ENCODE measurements at places on chromosomes 3 and 15.

DNA sequence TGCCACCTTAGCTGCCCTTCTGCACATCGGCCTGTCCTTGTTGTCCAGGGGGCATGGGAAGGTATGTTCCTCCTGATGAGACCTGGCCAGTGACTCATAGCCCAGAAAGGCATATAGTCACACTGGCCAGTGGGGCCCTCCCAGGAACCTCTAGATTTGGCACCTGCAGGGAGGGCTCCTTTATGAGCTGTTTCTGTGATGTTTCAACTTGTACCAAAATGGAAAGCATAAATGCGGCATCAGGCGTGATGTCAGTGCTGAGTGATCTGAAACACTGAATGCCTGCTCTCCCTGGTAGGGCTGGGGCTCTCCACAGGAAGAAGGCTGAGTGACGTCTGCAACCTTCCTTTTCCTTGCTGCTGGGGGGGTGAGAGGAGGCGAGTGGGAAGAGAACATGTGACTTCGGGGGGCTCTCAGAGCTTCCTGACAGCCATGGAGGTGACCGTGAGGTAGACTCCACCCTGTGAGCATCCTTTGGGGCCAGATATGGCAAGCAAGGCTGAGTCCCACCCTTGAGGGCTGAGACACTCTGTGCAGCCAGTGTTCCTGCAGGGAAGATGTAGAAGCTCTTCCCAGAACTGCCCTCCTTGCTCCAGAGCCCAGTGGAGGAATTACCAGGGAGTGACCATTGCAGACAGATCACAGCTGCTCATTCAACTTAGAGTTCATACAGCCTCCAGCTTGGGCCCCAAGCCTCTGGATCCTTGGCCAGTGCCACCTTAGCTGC is 37.1 kb upstream of the APEH start:
- DNase-seq, result no peak

DNA sequence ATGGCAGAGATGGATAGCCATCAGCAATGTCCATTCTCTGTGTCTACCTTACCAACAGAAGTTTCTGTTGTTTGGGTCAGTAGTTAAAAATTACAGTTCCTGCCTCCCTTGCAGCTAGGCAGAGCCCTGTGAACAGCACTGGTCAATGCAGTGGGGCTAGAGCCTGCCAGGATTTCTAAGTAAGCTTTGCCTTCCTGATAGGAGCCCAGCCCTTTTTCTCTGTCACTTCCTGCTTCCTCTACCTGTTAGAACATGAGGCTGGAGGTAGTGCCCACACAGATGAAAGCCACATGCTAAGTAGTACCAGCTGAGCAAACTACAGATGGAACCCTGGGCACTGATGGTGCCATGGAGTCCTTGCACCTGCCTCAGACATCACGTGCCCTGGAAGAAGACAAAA is 45.0 kb downstream of the MGLL start:
- DNase-seq, result no peak

DNA sequence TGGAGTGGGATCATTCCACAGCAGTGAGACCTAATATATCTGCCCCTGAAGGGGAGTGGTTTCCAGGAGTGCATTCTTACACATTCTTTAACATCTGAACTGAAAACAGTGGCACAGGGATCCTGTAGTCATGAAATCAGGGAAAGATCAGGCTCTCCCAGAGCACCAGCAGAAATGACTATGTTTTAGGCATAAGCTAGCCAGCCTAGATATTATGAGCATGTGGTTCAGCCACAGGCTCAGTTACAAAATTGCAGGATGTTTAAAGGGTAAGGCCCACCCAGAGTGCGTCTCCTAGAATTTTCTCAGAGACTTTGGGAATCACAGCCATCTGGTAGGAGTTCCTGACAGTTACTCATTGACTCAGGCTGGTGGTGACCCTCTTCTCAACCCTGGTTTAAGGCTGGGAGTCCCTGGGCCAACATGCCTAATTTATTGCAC is 20.9 kb downstream of the FSTL1 start:
- no peak for DNase-seq

DNA sequence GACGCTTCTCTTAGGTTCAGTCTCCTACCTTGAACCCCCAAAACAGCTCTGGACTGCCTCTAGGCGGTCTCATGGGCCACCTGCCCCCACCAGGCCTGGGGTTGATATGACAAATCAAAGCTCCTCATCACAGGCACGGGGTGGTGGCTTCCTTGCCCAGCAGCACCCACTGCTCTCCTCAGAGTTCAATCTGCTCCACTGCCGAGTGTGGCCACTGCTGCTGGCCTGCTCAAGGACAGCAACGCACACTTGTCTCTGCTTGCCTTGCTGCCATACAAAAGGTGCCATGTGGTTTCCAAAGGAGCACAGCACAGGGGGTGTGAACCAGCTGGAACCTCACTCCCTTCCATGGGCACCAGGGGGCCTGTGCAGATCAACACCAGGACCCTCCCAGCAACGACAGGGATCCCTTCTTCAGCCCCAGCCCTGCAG is 10.2 kb downstream of the KBTBD13 start:
- DNase-seq, result no peak

GRCh38 chr3:108512671-108513070 is 2.3 kb upstream of the MYH15 start:
- no peak for DNase-seq

DNA sequence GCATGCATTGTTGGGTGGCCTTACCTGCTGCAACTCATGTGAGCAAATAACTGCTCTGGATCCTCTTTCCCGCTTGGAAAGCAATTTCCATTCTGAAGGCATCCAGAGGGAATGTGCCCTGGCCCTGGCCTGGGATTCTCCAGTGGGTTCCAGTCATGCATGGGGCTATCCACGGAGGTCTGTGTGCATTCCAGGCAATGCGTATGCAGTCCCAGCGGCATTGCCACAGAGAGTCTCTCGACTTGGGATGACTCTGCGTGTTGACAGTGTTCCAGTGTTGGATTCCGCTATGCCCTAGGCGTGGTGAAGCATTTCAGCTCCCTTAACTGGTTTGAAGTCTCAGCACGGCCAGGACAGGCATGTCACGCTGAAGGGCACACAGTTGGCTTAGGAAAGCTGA is 113.9 kb downstream of the SNRPN start:
- no peak for DNase-seq

GRCh38 chr15:90840954-90841353 is 27.4 kb upstream of the FURIN start:
- DNase-seq, result no peak

GRCh38 chr3:123283657-123284398 is 82.1 kb downstream of the SEC22A start:
- no peak for DNase-seq

- no peak for DNase-seq
These were observed 74.6 kb upstream of the LEKR1 start for GRCh38 chr3:156751461-156752025.

DNA sequence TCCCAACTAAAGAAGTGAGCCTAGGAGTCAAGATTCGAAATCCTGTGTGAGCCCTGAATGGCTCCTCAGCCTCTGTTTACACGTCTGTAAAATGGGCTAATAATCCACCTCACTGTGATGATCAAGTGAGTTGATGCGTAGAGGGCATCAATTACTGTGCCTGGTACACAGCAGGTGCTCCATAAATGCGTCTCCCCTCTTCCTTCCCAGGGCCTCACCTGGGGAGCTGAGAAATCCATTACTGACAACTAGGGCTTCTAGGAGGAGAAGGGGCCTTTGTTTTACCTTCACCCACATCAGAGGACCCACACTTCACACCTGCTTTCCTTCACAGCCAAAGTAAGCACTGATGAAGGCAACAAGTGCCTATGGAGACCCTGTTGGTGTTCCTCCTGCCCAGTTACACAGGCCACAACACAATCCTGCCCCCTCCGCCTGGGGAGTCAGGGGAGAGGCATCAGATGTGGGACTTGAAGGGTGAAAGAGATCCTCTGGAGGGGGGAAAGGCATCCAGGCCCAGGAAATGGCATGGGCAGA is 1.4 kb downstream of the CIB2 start:
- DNase-seq, result no peak

DNA sequence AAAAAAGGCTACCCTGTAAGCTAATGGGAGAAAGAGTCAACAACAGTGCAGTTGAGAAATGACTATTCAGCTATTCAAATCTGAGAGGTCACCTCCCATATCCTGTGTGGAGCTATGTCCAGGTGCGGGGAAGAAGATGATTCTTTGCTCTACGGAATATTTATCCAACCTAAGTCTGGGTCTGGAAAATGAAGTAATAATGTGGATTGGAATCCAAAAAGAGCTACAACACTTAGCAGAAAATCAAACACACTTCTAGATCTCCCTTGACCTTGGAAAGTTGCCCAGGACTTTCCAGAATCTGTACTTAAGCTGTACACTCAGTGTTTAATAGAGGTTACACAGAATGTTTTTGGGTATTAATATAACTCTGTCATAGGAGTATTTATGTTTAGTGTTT is 251.9 kb downstream of the NAALADL2 start:
- no peak for DNase-seq

- DNase-seq, result no peak
These were observed 743.9 kb upstream of the GOLIM4 start for GRCh38 chr3:168839653-168840052.

- no peak for DNase-seq
These were observed 56.1 kb upstream of the KIF23 start for GRCh38 chr15:69357773-69358771.

DNA sequence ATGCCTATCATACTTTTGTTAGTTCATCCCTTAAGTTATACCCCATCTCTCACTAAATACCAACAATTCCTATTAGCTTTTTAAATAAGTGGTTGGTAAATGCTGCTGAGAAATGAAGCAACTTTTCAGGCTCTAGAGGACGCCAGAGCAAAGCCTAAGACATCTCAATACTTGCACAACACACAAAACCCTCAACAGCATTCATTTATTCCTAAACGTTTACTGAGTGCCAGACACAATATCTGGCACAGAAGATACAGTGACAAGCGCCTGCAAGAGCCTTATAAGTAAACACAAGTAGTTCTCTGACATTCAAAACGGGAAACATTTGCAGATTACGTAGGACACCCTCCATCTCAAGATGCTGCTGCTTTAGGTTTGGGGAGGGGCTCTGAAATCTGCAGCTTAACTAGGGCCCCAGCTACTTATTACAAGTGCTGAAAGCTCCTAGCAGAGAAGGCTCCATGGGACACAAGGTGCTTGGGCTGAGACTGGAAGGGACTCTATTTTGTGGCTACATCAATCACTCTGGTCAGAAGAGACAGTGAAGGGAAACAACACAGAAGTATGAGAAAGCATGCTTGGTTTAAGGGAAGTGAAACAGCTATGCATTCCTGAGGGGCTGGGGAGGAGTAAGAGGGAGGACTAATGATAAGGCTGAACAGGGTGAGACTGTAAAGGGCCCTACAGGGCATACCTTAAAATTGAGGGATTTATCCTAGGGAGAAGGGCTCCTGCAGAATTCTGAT is 311.3 kb downstream of the PLCL2 start:
- no peak for DNase-seq

- no peak for DNase-seq
These were observed 6.5 kb downstream of the FAH start for GRCh38 chr15:80159301-80159700.

DNA sequence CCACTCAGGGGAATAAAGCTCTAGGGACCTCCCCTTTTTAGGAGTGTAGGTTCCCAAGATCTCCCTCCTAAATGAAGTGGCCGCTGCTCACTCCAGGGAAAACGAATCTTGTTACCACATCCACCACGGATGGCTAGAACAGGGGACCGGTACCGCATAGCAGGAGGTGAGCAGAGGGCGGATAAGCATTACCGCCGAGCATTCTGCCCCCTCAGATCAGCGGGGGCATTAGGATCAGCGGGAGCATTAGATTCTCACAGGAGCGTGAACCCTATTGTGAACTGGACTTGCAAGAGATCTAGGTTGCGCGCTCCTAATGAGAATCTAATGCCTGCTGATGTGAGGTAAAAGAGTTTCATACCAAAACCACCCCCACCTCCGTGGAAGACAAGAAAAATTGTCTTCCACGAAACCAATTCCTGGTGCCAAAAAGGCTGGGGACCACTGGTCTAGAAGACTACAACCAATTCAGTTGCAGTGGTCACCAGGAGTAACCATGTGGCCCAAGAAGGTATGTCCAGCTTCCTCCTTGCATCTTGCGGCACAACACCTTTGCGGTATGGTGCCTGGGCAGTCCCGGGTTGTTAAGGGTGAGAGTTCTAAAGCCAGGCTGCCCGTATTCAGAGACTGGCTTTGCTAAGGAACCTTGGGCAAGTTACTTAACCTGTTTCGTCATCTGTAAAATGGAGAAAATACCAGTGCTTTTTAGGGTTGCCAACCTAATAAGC is 1.1 kb upstream of the SS18L2 start:
- no peak for DNase-seq

DNA sequence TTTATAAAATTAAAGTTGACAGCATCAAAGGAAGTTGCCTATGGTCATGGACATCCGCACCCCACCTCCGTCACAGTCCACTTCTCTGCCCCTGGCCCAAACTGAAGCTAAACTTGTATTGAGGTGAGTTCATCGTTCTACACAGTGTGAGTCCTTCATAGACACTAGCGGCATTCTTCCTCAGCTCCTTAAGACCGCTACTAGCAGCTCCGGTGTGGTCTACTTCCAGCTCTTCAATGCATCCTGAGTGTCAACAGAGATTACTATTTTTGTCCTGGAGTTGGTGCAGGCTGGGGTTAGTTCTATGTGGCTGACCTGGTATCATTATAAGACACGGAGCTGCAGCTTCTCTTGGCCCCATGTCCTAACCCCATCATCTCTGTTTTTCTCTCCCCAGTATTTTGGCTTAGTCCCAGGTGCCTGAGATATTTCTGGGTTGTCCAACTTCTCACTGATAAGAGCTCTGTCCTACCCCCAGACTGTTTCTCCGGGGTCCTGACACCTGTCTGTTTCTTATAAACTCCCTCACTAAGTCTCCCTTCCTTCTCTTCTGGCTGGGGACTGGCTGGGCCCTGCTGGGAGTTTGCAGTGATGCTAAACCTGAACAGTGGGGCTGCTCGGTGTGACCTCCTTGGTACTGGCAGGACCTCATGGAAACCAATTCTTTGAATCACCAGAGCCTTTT is 169.2 kb upstream of the ATP10A start:
- DNase-seq, result no peak

DNA sequence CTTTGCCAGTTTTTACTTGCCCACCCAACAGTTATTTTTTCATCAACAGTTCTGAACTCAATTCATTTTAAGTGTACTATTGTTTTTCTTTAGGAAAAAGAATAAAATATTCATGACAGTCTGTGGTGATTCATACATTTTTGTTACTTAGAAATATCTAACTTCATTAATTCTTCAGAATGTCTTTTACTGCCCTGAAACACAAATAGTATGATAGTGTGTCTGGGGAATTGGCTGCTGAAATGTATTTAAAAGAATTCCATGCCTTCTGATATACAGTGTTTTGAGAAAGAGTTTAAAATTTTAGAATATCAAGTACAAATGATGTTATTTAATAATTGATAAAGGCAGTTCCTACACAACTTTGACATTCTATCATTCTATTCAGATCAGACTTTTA is 854.1 kb downstream of the NAALADL2 start:
- DNase-seq, result no peak

DNA sequence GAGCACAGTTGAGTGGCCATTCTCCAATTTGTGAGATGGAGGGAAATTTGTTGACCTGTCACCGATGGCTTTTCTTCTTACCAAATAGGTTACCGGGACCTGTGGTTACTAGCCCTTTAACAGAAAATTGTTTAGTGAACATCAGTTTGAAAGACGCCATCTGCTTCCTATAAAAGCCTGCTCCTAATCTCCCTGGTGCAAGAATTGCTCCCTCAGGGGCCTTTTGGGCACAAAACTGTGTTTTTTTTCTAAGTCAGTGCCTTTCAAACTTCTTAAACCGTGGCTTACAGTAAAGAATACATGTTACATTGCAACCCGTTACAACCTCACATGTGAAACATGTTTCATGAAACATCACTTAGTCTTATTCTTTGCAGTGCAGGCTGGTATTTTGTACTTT is 15.0 kb downstream of the CACNA2D3 start:
- DNase-seq, result no peak

GRCh38 chr3:156511987-156512677 is 42.8 kb downstream of the SSR3 start:
- DNase-seq, result no peak

GRCh38 chr3:127572735-127573134 is 17.8 kb downstream of the TPRA1 start:
- no peak for DNase-seq

All from stimulated activated CD4-positive, alpha-beta T cell treated with anti-CD3 and anti-CD28 coated beads, Interleukin-1b, Interleukin-23, amount 100 ng/mL, for 1 hour (primary cell).